Right ventricle myocardium inferior (tissue), 1 donor: ENCODE measurements at places on chromosomes 4 and X. TPM values are rescaled to one million over a fixed set of nuclear protein-coding genes. Genes with fewer than 3 reads are reported as not detected.

Gene CT55
- not detected for total RNA-seq

Gene C1QTNF7
- 1.7 TPM for total RNA-seq

Gene ATP1B4
- total RNA-seq: not detected

Gene PROM1
- total RNA-seq: 3.5 TPM

Gene NDNF
- total RNA-seq: 8.1 TPM

Gene IL21
- total RNA-seq: not detected

Gene TSPAN7
- total RNA-seq: 26.5 TPM

Gene TBX22
- total RNA-seq: 0.38 TPM

DNA sequence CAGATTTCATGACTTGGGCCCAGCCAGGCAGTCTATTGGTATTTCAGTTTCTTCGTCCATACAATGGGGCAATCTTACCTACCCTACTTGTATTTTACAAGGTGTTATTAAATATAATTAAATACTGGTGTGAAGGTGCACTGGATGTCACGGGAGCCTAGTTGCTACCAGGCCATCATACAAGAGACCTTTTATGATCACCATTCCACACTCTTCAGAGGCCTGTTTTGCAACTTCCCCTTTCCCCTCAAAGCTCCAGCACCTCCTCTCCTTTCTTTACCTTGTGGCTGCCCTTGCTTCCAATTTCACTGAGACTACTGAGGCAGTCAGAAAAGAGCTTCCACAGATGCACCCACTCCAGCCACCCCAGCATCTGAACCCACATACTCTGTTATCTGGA, 93.8 kb upstream of the HELT start:
- DNase-seq: no peak

DNA sequence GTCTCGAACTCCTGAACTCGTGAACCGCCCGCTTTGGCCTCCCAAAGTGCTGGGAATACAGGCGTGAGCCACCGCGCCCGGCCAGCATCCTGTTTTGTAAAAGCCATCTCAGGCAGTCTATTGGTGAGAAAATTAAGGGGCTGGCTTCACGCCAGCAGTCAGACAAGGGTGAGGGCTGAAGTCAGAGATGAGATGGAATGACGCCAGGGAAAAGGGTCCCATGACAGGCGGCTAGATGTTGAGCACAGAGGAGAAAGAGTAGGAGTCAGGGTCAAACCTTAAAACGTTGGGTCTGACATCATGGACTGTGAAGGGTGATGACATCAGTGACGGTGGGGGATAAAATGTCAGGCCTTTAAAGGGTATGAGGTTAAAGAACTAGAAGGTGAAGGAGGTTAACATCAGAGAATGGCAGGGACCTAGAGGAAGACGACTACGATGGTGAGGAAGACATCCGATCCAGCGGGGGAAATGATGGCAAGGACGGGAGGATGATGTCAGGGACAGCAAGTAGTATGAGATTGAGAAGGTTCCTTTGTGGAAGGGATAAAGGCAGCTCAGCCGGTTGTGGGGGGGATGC, 504 bp upstream of the RBM3 start:
- no peak for DNase-seq

DNA sequence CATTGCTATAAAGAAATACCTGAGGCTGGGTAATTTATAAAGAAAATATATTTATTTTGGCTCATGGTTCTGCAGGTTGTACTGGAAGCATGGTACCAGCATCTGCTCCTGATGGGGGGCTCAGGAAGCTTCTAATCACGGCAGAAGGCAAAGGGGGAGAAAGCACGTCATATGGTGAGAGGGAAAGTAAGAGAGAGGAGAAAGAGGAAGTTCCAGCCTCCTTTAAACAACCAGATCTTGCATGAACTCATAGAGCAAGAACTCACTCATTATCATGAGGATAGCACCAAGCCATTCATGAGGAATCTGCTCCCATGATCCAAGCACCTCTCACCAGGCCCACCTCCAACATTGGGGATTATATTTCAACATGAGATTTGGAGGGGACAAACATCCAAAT, 125.0 kb upstream of the GRPR start:
- no peak for DNase-seq

DNA sequence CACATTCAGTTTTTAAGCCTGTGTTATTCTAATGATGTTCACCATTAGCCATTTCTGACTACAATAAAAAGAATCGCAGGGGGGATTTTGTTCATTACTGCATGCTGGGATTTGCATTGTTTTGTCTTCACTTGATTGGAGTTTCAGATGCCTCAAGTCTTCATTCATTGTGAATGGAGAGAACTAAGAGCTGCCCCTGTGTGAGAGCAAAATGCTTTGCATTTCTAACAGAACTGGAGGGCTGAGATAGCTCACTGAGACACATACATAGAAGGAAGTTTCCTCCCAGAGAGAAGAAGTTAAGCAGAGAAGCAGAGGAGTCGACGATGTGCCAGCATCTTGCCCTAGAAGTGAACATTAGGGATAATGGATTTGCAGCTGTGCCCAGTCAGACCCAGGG, 113.5 kb upstream of the GATB start:
- no peak for DNase-seq

- DNase-seq: no peak
Observed at GRCh38 chr4:109032671-109033070, 269.8 kb downstream of the COL25A1 start.

DNA sequence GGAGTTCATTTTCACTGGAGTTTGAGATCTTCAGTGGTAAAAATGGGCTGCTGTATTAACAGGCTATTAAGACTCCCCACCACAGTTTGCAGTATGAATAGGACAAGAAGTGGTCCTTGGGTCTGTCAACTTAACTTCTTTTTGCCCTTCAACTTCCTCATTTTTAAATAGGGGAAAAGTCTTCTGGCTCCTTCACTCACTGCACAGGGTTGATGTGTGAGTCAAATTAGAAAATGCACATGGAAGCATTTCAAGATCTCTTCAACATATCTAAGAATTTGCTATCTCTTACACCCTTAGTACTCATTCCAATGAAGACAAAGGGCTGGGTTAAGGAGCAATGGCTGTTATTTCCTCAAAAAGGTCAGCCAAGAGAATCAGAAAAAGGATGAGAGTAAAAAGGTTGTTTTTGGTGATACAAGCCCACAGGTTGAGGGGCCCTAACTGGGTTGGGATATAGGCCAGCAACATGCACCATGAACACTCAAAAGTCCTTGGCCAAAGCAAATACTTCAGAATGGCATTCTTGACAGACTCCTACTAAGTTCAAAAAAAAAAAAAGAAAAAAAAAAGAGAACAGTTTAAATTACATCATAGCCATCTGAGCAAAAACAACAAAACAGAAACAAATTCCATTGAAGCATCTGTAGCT, 13.4 kb downstream of the PDE5A start:
- no peak for DNase-seq

- DNase-seq: no peak
Observed at GRCh38 chr4:63169836-63170235, 1239.4 kb downstream of the TECRL start.

DNA sequence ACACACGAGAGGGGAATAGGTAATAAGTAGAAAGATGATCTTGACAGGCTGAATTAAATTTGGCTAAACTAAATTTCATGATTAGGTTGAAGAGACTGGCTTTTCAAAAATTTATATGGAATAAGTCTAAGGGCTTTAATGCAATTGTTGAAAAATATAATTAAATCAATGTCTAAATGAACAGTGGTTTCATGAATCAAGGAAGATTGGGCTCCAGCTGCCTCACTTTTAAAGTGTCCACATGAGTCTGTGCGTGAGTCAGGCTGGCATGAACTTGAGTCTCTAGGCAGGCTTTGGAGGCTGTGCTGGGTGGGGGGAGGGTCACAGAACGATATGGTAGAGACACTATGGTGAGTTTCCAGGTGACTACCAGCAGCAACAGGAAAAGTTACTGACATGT, 111.9 kb downstream of the SORBS2 start:
- DNase-seq: no peak

DNA sequence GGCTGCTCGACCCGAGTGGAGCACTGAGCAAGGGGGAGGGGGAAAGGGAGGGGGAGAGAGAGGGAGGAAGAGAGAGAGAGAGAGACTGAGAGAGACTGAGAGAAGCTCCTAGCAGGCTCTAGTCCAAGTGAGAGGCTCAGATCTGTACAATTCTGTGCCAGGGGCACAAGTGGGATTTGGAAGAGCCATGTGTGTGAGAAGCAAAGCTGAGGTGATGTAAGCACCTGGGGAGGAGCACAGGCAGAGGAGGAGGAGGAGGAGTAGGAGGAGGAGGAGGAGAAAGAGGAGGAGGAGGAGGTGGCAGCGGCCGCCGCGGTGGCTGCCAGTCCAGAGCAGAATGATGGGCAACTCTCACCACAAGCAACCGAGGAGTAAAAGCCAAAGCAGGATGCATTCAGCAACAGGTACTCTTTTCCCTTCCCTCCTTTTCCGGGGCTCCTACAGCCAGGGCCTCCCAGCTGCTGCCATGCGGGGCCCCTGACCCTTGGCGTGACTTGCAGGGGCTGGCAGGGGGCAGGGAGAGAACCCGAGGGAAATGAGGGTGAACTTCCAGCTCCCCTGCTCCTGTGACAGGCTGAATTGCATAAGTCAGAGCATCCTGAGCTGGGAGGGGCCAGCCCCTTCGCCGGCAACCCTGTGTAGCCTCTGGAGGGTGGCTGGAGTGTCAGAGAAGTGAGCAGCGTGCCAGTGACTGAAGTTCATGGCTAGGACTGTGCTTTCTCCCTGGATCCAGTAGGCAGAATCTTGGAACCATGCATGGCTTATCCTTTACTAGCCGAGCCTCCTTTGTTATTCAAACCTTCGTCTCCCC, 62.2 kb downstream of the RTL5 start:
- DNase-seq: no peak

- DNase-seq: no peak
Observed at GRCh38 chr4:110170861-110171260, 27.6 kb downstream of the ELOVL6 start.

GRCh38 chrX:153857348-153857903, 27.1 kb upstream of the PDZD4 start:
- DNase-seq: no peak

DNA sequence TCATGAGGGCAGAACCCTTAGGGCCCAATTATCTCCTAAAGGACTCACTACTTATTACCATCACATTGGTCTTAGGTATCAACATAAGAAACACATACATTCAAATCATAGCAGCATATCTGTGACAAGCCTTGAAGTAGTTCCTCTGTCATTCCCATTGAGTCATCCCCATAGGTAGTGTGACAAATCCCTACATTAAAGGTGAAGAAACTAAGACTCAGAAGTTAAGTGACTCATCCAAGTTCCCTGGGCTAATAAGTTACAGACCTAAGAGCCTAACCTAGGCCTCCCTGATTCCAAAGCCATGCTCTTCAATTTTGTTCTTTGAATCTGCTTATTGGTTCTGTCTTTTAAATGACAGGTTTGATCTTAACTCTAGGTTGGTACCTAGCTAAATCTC, 58.2 kb downstream of the CD38 start:
- no peak for DNase-seq

DNA sequence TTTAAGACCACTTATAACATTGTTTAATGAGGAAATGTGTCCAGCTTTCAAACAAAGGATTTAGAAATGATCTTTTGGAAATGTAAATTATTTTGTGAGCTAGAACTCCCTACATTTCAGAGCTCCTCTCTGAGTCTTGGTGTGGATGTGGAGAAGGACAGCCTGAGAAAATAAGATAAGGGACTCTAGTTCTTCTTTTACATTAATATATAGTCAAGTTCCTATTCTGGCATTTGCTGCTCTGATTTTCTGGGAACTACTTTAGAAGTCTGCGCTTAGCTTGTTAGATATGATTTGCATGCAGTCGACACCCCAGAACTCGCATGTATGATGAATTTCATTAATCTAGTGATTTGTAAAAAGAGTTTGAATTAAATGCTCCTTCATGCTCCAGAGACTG, 45.5 kb downstream of the TSPAN7 start:
- DNase-seq: no peak

- no peak for DNase-seq
Observed at GRCh38 chr4:75715105-75715799, 9.1 kb upstream of the USO1 start.

- DNase-seq: no peak
Observed at GRCh38 chrX:38347136-38347535, 5.3 kb upstream of the OTC start.

- DNase-seq: no peak
Observed at GRCh38 chrX:68428431-68428830, 4.9 kb downstream of the OPHN1 start.

DNA sequence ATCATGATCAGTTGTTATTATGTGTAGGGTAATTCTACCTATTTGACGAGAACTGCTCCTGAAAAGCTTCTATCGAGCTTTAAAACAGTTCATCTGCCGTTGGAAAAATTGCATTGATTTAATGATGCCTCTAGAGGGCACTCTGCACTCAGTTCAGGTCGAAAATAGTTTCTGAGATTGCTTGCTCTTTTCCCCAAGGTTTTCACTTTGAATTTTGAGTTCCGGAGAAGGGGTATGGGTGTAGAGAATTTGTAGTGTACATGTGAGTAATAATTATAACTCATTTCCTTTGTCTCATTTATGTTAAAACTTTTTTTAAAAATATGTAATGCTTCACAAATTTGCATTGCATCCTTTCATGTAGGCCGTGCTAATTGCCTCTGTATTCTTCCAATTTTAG, 28.4 kb upstream of the TNIP3 start:
- no peak for DNase-seq

- DNase-seq: no peak
Observed at GRCh38 chr4:185227131-185227551, 17.7 kb downstream of the SNX25 start.

GRCh38 chr4:183396227-183396637, 48.2 kb upstream of the CDKN2AIP start:
- DNase-seq: no peak

DNA sequence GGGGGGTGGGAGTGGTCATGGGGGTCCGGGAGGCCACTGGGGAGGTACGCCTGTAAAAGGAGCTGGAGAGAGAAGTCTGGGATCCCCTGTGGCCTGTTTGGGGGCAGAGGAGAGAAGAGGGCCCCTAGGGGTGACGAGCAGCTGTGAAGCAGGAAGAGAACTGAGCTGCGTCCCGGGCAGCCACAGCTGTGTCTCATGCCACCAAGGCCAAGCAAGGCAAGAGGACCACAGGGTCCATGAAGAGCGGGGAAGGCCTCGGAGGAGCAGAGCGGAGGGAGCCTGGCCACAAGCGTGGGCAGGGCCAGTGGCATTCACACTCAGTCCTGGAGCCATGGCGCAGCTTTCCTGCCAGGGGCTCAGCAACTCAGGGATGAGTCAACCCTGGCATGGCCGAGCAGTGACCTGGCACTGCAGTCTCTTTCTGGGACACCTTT, 13.6 kb upstream of the NAT8L start:
- peak; percentile 57 for DNase-seq

DNA sequence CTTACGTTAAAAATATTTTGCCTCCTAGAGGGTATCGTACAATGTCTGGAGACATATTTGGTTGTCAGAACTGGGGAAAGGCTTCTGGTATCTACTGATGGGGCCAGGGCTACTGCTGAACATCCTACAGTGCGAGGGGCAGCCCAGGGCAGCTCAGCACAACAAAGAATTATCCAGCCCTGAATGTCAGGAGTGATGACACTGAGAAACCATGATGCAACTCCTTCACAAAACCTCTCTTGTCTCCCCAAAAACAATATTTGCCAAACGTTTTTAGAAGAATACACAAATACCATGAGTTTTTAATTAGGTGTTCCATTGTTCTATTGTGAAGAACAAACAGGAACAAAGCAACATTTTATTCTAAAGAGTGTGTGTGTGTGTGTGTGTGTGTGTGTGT, 43.4 kb upstream of the CLNK start:
- DNase-seq: no peak

GRCh38 chr4:57080781-57081650, 29.2 kb downstream of the IGFBP7 start:
- DNase-seq: no peak
